Activated T-helper 1 cell treated with Interleukin-2 at 50 U/mL for 16 hours (primary cell): ENCODE measurements at places on chromosomes 12 and 14.

DNA sequence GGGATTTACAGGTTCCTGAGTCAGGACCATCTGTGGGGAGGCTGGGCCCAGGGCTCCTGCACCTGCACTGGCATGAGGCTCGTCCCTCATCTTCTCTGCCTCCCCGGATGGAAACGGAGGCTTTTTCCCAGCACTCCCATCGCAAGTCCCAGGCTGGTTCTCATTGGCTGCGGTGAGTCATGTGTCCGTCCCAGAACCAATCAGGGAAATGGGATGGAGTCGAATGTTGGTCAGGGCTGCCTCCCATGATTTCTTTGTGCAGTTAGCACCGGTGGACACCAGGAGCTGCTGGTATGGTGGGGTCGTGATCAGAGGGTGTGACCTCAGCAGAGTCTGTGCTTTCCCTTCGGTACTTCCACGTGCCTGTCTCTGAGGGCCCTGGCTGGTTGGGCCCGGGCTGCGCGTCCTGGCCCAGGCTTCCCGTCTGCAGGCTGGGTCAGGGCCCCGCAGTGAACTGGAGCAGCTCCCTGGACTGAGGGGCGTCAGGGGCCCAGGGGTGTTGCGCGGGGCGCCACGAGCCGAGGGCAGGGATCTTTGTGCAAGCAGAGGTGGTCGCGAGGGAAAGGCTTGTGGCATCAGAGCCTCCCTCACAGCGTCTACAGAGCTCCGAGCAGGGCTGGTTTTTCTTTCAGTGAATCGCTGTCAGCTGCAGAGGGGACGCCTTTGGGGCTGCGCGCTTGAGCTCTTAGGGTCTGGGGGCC is 168.1 kb downstream of the ADGRD1 start:
- no peak for DNase-seq

DNA sequence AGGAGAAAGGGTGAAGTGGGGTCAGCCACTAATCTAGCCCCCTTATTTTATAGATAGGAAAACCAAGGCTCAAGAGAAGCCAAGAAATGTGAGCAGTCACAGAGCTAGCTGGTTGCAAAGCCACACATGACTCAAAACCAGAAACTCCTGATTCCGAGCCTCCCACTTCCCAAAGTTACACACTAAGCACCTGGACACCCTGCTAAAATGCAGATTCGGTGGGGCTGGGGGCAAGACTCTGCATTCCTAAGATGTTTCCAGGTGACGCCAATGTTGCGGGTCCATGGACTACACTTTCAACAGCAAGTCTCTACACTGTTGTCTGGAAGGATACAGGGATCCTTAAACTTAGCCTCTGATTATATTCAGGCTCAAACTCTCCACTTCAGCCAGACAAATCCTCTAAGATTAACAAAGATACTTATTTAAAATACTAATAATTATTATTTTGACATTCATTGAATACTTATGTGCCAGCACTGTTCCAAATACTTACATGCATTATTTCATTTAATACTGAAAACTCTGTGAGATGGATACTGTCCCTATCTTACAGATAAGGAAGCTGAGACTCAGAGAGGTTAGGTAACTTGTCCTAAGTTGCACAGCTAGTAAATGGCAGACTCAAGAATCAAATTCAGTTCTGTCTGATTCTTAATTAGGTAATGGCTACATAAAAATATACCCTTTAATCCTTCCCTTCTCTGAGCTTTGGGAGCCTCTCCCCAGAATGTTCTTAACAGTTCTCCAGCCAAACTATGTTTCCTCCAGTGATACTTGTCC is 81.4 kb downstream of the CRACR2A start:
- DNase-seq, result no peak

DNA sequence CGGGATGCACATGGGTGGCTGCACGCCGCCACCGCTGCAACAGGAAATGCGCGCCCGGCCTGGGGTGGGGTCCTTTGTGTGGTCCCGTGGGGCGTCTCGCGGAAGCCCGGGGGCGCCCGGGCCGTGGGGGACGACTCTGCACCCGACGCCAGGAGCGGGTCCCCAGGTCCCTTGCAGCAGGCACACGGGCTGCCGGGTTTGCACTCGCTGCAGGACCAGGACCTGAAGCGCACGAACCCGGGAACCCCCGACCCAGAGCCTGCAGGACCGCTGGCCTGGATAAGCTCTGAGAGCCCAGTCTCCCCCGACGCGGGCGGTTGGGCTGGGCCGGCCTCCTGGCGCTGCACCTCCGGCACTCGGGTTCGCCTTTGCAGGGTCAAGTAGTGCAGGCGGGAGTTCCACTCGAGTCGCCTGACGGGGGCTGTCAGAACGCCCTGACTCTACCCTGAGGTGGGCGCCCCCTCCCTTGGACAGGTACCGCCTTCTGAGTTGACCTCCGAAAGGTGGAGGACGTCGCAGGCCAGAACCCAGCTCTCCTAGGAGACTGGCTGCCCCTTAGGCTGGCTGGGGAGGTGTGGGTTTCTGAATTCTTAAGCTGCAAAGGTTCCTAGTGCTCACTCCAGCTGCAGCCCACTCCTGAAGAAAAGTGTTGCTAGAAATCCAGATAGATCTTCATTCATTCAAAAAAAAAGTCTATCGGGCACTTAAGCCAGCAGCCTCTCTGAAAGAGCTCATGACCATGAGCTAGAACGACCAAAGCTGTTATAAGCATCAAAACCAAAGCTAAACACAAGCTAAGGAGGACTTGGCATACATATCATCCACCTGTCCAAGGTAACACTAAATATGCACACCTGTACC is 68.0 kb downstream of the RNF34 start:
- no peak for DNase-seq

GRCh38 chr14:64612971-64613666 is 63.4 kb downstream of the PPP1R36 start:
- DNase-seq, result no peak

GRCh38 chr12:128852885-128853599 is at the start of gene GLT1D1:
Gene GLT1D1 (plus strand): TSS chr12:128853478. CDS start chr12:128853582, 104 bp downstream.
- DNase-seq, result no peak

DNA sequence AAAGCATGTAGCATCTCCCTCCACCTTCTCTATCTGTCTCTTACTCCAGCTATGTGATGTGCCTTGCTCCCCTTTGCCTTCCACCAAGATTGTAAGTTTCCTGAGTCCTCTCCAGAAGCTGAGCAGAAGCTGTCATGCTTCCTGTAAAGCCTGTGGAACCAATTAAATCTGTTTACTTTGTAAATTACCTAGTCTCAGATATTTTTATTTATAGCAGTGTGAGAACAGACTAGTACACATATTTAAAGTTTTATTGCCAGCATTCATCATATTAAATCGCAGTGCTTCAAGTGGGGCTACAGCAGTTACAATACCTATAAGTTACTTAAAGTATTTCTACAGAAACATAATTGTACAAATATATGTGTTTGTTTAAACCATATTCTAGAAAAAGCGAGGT is 973.1 kb downstream of the SLC16A7 start:
- DNase-seq, result no peak
